Right lung (tissue), 10 donors: ENCODE measurements at places on chromosomes 2 and 18. TPM values are rescaled to one million over a fixed set of nuclear protein-coding genes. Genes with fewer than 3 reads are reported as not detected.

DNA sequence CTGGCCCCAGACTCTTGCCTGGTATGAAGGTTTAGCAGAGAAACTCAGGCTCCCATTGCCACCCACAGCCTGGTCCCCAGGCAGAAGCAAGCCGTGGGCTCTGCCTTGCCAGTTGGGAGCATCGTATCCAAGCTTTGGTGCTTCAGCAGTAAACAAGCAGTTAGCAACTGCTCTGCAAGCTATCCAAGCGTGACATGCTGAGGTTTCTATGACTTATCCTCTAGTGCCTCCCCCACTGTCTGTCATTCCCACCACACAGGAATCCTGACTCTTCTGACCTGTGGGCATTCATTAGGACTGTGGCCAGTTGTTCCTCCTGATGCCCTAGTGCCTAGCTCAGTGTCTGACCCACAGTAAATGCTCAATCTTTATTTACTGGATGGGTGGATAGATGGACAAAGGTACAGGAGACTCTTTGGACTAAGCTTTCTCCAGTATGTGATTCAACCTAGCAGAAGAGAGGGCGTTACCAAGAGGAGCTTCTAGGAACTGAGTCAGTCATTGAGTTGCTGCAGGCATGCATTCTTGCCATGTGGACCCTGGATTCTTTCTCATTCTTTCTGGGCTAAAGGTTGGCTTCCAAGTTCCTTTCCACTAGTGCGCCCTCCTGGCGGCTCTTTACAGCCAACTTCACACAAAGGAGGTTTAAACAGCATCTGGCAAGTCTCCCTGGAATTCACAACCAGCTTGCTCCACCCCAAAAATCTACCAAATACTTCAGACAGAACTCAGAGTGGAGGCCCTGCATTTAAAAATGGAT lies 40.6 kb upstream of the MRPL19 start:
- no peak for DNase-seq

DNA sequence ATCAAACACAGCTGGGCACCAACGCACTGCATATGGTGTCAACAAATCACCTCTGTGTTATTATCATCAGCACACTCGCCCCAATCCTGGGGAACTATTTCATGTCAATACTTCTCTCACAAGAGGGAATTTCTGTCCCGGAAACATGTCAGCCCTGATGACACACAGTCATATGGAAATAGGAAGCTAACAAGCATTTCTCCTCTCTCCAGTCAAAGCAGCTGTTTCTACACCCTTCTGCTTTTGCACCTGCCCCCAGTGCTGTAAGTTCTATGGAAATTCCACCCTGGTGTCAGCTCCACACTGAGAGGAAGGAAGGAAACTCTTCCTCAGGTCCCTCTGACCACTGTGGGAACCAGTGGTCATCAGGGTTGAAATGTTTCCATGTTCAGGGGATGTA lies 447.6 kb upstream of the ID2 start:
- DNase-seq = no peak

The TMEM247 gene
- polyA plus RNA-seq = not detected

The CASP10 gene
- 9.7 TPM for polyA plus RNA-seq

DNA sequence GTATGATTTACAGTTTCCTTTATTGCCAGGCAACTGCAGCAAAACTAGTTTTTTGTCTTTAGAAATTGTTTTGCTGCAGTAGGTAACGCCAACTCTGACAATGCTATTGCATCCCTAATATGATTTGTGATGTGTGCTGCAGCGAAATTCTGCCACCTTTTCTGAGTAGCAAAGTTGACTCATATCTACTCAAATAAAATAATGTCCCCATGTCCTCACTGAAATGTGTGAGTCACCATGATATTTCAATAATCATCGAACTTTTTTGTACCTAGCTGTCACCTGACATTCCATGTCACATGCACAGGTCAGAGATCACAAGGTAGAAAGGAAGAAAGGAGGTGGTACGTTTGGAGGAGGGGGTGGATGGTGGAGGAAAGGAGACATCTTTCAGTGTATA lies 205.0 kb downstream of the RAD51AP2 start:
- no peak for DNase-seq

DNA sequence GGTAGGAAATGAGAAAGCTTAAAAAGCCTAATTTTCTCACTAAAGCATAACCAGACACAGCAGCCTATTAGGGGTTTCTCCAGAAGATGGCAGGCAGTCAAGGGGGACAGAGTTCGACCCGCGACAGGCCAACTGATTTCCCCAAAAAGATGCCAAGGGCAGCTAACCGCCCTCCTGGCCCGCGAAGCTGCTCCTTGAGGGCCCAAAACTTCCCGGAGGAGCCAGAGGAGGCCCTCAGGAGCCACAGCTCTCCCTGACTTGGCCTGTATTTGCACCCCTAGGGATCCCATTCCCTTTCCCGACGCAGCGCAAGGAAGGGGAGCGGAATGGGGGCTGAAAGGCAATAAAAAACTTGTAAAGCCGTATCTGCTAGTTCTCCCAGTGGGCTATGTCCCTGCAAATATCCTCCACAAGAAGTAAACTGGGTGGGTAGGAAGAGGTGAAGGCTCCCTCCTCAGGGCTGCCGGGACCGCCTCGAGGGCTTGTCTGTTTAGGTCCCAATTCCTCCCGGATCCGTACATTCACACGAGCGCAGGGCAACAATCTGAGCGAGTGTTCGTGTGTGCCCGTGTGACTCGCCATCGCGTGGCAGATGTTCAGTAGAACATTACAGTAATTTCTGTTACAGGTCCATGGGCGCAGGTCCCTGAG lies 756 bp upstream of the NAGK start:
- no peak for DNase-seq

- no peak for DNase-seq
Observed at GRCh38 chr2:12709207-12709522, 7.6 kb upstream of the TRIB2 start.

- DNase-seq = no peak
Observed at GRCh38 chr2:60861736-60862135, 19.6 kb upstream of the REL start.

DNA sequence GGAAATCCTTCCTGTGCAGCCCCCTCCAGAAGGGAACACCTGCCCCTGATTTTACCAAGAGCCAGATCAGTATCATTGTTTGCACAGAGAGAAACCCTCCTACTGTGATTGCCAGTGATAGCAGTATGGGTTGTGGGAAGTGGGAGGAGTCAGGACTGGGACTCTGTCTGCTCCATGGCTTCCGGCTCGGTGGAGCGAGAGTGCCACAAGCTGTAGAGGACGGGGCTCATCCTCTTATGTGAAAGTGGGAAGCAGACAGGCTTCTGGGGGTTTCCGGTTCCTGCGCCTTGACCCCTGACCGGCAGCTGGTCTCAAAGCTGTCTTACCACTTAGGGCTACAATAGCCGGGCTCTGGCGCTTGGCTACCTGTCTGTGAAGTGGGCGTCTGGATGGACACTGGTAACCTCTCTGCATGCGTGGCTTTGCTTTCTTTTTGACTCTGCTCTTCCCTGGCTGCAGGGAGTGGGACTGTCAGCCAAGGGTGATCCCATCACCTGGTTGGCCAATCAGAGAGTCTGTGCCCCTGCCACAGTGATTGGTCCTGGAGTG lies 79.7 kb downstream of the BCL2L11 start:
- DNase-seq = no peak

DNA sequence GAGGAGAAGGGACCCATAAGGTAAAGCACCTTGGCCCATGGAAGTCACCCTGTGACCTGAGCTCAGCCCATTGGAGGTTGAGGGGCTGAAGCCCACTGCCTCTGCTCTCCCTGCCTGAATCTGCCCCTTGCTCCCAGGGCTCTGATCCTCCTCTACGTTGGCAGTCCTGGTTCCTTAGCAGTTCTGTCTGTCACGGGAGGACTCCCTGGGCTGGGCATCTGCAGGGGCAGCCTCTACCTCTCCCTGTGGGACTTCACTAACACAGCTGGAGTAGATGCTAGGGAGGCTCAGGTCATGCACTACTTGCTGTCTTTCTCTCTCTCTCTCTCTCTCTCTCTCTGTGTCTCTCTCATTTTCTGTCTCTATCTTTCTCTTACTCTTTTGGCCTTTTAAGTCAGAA lies 8.7 kb downstream of the GYPC start:
- DNase-seq = no peak

- DNase-seq = no peak
Observed at GRCh38 chr18:56900195-56901094, 246.4 kb upstream of the BOD1L2 start.

The ACVR1C gene
- polyA plus RNA-seq = 0.09 TPM

DNA sequence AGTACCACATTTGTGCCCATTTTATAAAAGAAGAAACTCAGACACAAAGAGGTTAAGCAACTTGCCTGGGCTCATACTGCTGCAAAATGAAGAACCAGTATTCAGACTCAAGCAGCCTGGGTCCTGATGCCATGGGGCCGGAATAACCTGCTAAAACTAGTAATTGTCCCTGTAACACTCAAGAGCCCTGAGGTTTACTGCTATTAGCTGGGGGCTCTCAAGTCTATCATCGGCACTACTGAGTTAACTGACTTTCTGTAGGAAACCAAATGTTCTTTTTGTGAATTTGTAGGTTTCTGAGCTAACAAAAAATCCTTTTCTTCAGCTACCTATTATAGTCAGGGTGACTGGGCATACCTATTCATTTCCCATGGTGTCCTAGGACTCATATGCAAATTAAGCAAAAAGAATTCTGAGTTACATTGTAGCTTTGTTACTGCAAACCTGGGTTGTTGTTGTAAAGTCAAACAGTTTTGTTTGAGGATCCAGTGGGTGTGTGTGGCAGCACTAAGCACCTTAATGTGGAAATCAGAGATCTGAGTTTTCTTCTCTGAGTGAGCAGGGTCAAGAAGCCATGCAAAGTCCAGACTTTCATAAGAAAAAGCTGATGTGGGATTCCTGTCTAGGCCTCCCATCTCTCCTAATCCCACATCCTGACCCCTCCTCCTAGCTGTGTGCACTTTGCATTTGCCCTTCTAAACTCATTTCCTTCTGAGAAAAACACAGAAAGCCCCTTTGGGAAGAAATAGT lies 72.4 kb upstream of the TNP1 start:
- no peak for DNase-seq

The BMP10 gene
- polyA plus RNA-seq = not detected

- no peak for DNase-seq
Observed at GRCh38 chr2:157936406-157936805, 60.3 kb upstream of the ACVR1 start.

DNA sequence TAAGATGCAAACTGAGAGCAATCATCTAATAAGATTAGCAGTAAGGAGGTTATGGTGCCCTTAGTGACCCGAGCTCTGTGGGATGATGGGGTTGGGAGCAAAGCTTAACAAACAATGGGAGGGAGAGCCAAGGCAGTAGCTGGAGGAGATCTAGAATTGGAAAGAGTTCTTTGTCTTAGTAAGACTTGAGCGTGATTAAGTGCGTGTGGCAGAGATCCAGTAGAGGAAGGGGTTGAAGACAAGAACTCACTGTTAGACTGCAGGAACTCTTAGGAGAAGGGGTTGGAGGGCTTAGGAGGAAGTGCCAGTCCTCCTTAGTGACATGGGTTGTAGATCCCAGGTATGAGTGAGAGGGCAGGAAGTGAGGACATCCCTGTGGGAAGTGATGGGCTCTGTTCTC lies 184.7 kb downstream of the GFPT1 start:
- DNase-seq = no peak

GRCh38 chr2:134670955-134671354 lies 47.8 kb downstream of the TMEM163 start:
- peak; percentile 39 for DNase-seq

- DNase-seq = no peak
Observed at GRCh38 chr2:19859565-19859964, 42.2 kb downstream of the TTC32 start.

The RGPD4 gene
- polyA plus RNA-seq = 0.03 TPM

The C2orf66 gene
- polyA plus RNA-seq = 0.40 TPM
